Fibroblast of skin of abdomen (primary cell): ENCODE measurements at places on chromosomes 2 and 18.

- no peak for DNase-seq
Observed at GRCh38 chr18:62611453-62612288, 88.8 kb downstream of the ZCCHC2 start.

DNA sequence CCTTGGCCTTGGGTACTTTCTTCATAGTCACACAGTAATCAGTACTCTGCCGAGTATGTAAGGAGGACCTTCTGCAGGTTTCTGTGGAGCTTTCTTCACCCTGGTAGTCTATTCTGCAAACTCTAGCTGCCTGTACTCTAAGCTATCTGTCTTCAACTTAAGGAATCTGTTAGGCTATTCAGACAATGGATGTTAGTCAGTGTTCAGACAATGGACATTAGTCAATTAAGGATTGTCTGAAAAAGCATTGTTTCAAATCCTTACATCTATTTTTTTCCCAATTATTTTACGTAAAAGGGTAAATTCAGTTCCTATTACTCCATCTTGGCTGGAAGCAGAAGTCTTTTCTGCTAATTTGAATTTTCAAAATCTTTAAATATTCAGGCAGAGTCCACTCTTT lies 75.7 kb downstream of the WDR7 start:
- DNase-seq, result no peak

DNA sequence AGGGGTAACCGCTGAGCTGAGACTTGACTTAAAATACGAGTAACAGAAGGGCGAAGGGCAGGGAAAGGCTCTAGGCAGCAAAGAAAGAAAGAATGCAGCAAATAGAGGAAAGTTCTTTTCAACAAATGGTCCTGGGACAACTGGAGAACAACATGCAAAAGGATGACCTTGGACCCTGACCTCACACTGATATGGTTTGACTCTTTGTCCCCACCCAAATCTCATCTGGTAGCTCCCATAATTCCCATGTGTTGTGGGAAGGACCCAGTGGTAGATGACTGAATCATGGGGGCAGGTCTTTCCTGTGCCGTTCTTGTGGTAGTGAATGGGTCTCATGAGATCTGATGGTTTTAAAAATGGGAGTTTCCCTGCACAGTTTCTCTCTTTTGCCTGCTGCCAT lies 33.9 kb downstream of the ST3GAL5 start:
- DNase-seq, result no peak

DNA sequence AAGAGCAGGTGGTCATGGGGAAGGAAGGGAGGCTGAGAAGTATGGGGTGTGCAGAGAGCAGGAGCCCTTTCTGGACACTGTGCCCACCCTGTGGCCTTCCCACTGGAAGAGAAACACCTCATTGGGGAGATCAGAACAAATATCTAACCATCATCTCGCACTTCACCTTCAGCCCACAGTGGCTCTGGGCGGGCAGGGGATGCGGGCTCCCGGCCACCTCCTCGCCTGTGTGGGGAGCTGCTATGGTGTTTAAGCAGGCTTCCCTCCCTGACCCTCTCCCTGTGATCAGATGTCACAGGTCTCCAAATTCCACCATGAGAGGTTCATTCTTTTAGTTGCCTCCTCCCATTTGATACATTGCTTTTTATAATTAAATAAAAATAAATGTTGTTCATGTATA lies 5.0 kb downstream of the FBLN7 start:
- no peak for DNase-seq

DNA sequence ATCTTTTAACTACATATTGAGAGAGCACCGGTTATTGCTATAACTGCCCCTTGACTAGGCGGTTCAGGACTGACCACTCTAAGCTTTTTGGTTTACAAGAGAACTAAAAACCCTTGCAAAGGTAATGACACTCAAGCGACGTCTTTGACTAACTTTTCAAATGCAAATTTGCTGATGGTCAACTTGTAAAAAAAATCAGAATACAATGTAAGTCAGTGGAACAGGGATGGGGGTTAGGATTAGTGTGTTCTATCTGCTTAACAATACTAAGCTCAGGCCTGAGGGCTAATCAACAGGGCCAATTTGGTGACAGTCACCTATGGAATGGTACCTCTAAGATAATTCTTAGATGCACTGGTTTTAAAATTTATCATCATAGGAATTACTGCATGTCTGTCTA lies 57.1 kb downstream of the ZAP70 start:
- no peak for DNase-seq

- no peak for DNase-seq
Observed at GRCh38 chr2:120344976-120345581, 857 bp upstream of the INHBB start.

DNA sequence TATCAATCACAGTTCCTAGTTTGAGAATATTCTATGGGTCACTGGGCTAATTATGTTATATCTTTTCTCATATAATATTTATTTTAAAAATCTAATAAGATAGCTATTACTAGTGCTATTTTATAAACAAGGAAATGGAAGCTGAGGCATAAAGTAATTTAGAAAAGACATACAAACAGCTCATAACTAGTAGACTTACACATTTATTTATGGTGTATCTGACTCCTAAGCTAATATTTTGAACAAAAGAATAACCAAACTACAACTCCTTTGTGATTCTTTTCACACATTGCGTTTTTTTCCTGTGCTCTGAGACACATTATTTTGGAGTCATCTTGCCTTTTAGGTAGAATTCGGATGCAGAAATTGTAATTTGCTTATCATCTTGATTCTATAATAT lies 742.0 kb upstream of the LRRTM4 start:
- no peak for DNase-seq

DNA sequence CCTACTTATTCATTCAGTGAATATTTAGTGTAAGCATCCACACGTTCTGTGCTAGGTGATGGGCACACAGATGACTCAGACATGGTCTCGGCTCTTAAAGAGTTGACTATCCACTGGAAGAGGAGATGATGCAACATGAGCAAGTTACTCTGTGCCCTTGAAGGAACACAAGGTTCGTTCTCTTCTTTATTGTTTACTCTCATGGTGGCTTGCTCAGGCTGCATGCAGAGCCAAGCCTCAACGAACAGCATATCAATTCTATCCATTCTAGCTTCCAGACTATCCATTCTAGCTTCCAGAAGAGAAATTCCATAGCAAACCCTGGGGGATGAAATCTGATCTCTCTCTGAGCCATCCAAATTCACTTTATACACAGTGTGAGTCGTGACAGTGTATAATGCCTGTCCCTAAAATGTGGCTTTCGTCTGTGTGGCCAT lies 68.1 kb upstream of the CTAGE1 start:
- DNase-seq, result no peak

DNA sequence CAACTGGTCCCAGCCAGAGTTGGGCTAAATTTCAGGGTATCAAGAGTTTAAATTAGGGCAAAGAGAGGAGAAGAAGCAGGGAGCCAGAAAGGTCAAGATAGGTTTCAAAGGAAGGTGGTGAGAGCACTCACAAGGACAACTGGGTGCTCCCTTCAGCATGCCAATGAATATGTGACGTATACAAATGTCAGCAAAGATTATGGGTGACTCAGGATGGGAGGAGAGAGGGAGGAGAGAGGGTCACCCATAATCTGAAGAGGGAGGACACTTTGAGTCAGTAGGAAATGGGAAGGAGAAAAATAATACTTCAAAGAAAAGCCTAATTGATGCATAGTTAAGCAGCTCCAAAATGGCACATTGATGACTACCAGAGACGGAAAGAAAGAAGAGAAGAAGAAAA lies 53.1 kb upstream of the ABCA12 start:
- no peak for DNase-seq

DNA sequence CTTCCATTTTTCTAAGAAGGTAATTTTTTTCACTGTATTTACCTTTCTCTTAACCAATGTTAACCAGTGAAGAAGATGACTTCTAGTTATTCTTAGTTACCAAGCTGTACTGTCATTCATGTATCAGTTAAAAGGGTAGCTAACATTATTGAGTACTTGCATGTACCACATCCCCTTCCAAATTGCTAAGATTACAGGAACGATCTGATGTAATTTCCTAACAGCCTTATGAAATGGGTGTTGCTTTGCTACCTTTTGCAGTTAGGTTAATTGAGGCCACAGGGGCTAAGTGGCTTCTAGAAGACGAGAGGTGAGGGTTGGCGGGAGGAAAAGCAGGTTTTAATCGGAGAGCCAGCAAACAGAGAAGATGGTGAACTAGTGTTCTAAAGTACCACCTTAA lies 1.8 kb upstream of the SULT6B1 start:
- no peak for DNase-seq

DNA sequence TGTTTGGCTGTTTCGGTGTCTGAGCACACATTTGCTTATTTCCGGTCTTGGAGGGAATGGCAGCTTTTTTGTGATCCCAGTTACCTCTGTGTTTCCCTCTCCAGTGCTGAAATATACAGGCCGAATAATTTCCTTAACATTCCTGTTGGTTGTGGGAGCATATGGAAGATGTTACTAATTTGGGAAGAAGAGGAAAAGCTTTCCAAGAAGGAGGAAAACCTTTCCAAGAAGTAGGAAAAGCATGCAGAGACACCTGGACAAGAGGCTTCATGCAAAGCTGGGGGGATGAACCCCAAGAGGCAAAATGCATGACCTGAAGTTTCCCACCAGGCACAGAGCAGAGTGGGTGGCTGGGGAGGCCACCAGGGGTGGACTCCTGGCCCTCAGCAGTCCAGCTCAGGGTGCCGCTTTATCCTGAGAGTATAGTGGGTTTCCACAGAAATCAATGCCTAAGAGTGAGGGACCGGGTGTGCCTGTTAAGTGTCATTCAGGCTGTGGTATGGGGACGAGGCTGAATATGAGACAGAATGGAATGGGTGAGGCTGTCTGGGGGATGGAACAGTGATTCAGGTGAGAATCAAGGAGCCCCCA lies 25.5 kb upstream of the GNAL start:
- no peak for DNase-seq
